ENCODE measurements at places on chromosomes 6 and 20. TPM values are rescaled to one million over a fixed set of nuclear protein-coding genes. Genes with fewer than 3 reads are reported as not detected.

CGA gene
- total RNA-seq: not detected

ZNF337 gene
- total RNA-seq: 13.0 TPM

BCL2L1 gene
- 153 TPM for total RNA-seq

C6orf58 gene
- 0.38 TPM for total RNA-seq

FHL5 gene
- not detected for total RNA-seq

CFAP206 gene
- 0.29 TPM for total RNA-seq

RAB23 gene
- total RNA-seq: 9.4 TPM

PYGB gene
- 99.8 TPM for total RNA-seq

CTAGE9 gene
- not detected for total RNA-seq

DXO gene
- 13.1 TPM for total RNA-seq

SLC35D3 gene
- not detected for total RNA-seq

SLC22A16 gene
- not detected for total RNA-seq

C6orf52 gene
- total RNA-seq: not detected

TRAPPC3L gene
- 0.33 TPM for total RNA-seq

PRDM13 gene
- total RNA-seq: not detected

MSH5 gene
- 18.8 TPM for total RNA-seq

SRMS gene
- not detected for total RNA-seq

HCK gene
- total RNA-seq: 0.33 TPM

CTCFL gene
- total RNA-seq: not detected

SLC22A2 gene
- not detected for total RNA-seq

SMOC2 gene
- total RNA-seq: not detected

BICRAL gene
- total RNA-seq: 6.2 TPM

F13A1 gene
- not detected for total RNA-seq

PPP1R16B gene
- 210 TPM for total RNA-seq

COL10A1 gene
- total RNA-seq: not detected

BNIP5 gene
- total RNA-seq: not detected

IPCEF1 gene
- 0.96 TPM for total RNA-seq

THBD gene
- 55.2 TPM for total RNA-seq

KCNQ5 gene
- under 0.01 TPM for total RNA-seq

SLC17A2 gene
- not detected for total RNA-seq

ENPP5 gene
- total RNA-seq: not detected

LIN28B gene
- total RNA-seq: not detected

SEMG2 gene
- total RNA-seq: not detected

SIM1 gene
- total RNA-seq: 0.33 TPM

HLA-DRB5 gene
- 0.33 TPM for total RNA-seq

GHRH gene
- total RNA-seq: not detected

SULF2 gene
- 205 TPM for total RNA-seq

ENPP3 gene
- total RNA-seq: 0.65 TPM

SMPD2 gene
- 12.5 TPM for total RNA-seq

FOXA2 gene
- total RNA-seq: not detected

TMEM244 gene
- not detected for total RNA-seq

ARMH2 gene
- total RNA-seq: not detected

SRSF12 gene
- total RNA-seq: not detected

TPX2 gene
- total RNA-seq: 40.5 TPM

METTL24 gene
- not detected for total RNA-seq

ULBP1 gene
- total RNA-seq: 0.65 TPM

RWDD1 gene
- total RNA-seq: 27.8 TPM
